ENCODE measurements at places on chromosomes 6 and 20.

DNA sequence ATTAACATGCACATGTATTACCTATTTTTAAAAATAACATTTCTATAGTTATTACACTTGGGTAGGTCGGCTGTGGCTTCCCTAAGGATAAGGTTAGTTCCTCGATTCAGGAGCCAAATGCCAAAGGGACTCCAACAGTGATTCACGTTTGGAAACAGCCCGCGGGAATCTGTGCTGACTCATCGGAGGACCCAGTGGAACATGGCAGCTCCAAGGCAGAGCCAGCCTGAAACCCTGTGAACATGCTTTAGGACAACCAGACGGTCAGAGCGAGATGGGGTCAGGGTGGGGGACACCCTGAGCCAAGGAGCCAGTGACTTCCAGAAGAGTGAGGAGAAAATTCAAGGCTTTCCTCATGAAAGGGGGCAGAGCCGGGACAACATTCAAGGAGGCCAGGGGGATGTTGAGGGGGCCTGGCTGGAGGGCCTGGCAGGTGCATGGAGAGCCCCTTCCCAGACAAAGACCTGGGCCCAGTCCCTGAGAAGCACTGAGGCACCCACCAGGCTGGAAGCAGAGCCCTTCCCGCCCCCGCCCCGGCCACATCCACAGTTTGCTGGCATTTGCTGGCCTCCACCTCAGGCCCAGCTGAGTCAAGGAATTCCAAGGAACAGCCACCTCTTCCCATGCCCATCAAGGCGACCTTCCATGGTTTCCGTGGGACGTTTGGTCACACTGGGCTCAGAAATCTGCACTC is 133.2 kb downstream of the SNX5 start:
- DNase-seq: no peak

GRCh38 chr6:169171951-169172350 is 81.7 kb downstream of the THBS2 start:
- DNase-seq: no peak

- DNase-seq: no peak
These were observed 25.8 kb downstream of the LY86 start for GRCh38 chr6:6614096-6614982.

GRCh38 chr20:32110173-32110704 is 725 bp downstream of the TM9SF4 start:
- DNase-seq: no peak

DNA sequence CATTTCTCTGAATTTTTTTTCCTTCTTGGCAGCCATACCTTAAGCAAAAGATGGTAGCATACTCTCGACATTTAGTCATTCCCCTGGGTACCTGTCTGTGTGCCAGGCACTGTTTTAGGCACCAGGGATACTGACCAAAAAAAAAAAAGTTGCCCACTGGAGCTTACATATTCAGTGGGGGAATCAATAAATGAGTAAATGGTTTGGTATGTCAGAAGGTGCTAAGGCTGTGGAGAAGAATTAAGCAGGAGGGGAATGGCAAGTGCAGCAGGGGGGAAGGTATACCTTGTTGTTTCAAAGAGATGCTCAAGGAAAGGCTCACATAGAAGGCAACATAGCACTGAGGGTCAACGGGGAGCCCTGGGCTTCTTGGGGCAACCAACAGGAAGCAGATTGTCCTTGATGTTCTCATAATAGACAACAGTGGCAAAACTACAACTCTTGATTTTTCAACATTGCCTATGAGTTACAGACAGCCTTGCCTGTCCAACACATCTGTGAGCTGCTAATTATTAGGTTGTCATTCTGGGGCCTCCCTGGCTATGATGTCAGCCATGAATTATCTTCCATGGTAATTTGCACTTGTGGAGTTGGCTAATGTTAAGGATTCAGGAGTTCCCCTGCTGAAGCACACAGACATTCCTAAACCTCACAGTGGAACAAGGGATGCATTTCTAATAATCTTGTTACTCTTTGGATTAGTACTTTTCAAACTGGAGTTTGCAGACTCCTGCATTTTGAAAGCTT is 19.6 kb downstream of the NT5E start:
- DNase-seq: no peak

DNA sequence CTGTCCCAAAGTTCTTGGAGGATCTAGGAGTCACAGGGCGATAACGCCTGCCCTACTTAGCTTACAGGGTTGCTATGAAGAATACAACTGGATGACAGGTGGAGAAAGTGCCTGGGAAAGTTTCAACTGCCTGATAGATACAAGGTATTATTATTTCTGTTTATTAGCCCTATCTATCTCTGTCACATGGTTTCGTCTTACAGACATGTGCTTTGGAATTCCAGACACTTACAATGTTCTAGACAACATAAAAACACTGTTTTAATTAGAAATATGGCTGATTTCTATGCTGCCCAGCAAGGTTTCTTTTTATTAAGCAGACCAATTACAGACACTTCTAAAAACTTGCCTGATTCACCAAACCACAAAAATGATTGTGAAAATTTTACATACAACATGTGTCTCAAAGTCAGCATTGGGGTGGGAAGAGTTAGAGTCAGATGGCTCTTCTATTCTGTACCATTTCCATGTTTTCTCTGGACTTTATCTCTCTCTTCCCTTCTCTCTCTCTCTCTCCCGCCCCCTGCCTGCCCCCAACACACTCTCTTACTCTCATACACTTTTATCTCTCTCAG is 50.0 kb downstream of the GJA10 start:
- no peak for DNase-seq

DNA sequence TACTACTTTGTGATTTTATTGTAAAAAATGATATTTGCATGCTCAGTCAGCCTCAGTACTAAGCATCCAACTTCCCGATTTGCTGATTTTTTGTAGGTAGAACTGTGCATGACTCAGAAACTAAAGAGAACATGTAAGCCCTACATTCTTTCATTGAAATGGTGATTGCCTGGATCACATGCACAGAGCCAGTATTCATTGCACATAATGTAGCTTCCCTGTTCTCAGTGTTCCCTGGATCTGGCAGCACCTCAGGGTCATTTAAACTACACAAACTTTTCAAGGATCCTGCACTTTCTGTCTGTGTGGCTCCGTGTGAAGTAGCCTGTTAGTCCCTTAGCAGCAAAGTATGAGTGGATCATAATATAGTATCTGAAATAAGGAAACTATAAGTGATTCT is 422.9 kb upstream of the AGPAT4 start:
- no peak for DNase-seq

- no peak for DNase-seq
These were observed 134.2 kb downstream of the GMDS start for GRCh38 chr6:2111162-2111677.

DNA sequence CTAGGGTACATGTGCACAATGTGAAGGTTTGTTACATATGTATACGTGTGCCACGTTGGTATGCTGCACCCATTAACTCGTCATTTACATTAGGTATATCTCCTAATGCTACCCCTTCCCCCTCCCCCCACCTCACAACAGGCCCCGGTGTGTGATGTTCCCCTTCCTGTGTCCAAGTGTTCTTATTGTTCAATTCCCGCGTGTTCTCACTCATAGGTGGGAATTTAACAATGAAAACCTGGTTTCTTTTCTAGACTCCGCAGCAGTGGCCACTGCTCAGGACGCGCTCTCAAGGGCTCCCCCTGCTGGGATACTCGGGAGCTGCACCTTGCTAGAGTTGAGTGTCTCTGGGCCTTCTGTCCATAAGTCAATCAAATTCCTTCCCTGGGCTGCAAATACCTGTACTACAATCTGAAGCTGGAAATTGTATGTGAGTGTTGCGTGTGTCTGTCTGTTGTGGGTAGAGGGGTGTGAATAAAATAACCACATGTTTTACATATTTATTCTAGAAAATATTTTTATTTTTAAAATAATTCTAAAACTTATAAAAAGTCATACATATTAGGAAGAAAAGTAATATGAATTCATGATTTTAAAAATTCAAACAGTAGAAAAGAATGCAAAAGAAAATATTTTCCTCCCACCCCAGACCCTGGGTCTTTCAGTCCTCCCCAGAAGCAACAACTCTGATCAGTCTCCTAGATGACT is 8.2 kb upstream of the CEP250 start:
- DNase-seq: peak; percentile 56

DNA sequence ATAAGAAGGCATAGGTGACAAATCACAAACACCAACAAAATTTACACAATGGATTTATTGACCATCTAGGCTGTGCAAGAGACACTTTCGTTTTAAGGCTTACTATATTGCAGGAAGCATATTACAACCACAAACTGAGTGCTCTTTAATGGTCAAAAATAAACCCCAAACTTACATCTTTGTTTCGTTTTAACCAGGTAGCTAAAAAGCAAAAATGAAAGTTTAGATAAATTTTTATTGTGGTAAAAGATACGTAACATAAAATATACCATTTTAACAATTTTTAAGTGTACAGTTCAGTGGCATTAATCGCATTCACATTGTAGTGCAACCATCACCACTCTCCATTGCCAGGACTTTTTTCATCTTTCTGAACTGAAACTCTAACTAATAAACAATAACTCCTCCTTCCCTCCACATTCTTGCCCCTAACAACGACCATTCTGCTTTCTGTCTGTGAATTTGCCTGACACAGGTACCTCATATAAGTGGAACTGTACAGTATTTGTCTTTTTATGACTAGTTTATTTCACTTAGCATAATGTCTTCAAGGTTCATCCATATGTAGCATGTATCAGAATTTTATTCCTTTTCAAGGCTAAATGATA is 32.3 kb upstream of the DUSP22 start:
- no peak for DNase-seq

DNA sequence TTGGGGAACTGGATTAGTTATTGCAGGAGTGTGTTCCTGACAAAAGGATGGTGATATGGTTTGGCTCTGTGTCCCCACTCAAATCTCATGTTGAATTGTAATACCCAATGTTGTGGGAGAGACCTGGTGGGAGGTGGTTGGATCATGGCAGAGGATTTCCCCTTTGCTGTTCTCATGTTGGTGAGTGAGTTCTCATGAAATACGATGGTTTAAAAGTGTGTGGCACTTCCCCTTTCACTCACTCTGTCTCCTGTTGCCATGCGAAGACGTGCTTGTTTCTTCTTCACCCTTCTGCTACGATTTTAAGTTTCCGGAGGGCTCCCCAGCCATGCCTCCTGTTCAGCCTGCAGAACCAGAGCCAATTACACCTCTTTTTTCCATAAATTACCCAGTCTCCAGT is 16.2 kb upstream of the TREM1 start:
- DNase-seq: no peak

All from NCI-H1092 treated with DMSO at 0.1 percent for 48 hours (cell line).